ENCODE measurements at places on chromosomes 5 and 9. TPM values are rescaled to one million over a fixed set of nuclear protein-coding genes. Genes with fewer than 3 reads are reported as not detected.

ZNF300 gene
- total RNA-seq, result 7.7 TPM

PCSK1 gene
- total RNA-seq, result 4.6 TPM

MAP1B gene
- total RNA-seq, result 35.8 TPM

DRD1 gene
- total RNA-seq, result not detected

SLC6A3 gene
- not detected for total RNA-seq

ZFP37 gene
- total RNA-seq, result 6.0 TPM

ARL14EPL gene
- 0.20 TPM for total RNA-seq

MEF2C gene
- total RNA-seq, result 32.1 TPM

NOXA1 gene
- not detected for total RNA-seq

DNA sequence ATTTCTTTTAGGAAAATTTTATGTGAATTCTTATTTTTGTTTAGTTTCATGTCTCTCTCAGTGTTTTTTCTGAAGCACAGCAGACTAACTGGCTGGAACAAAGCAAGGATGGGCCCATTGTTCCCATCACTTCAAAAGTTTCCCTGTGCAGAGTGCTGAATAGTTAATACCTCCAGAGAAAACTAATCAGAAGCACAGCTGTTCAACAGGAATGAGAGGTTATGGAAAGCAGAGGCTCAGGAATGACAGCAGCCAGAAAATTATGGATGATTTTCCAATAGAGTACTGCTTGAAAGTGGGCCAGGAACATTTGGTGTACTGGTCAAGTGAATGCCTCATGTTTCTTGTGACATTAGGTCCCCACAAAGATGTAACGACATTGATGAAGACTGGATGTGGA lies 173.0 kb upstream of the TARS1 start:
- no peak for DNase-seq

GRCh38 chr5:77893225-77893860 lies 117.2 kb upstream of the TBCA start:
- peak; percentile 98 for DNase-seq

- DNase-seq, result no peak
Measured at GRCh38 chr9:31119890-31120454, 1264.5 kb upstream of the ACO1 start.

- no peak for DNase-seq
Measured at GRCh38 chr5:169339869-169340268, 38.9 kb upstream of the SLIT3 start.

DNA sequence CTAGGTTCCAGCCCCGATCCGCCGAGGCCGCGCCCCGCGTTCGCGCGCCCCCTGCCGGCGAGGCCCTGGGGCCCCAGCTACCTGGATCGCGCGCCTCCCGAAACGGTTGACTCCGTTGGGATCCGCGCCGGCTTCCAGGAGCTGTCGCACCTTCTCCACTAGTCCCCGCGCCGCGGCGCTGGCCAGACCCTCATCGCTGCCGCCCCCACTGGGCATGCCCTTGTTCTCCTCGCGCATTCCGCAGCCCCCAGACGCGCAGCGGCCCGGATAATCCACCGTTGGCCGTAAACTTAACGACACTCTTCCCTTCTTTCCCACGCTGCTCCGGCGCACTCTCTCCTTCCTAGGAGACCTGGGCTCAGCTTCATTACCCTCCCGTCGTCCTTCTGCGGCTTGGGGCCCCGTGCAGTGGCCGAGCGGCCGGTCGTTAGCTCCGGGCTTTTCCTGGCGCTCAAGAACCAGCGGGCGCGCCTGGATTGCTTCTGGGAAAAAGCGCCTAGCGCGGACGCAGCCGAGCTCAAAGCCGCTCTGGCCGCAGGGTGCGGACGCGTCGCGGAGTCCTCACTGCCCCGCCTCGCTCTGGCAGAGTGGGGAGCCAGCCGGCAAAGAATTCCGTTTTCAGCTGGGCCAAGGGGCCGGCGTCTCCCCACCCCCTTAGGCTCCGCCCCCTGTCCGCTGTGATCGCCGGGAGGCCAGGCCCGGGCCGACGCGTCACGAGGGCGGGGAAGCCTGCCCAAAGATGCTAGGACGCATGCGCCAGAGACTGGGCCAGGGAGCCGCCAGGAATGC lies at the start of gene CDKN2B:
CDKN2B (minus strand) TSS at position 589 of the 789 bp plus-strand sequence; CDS start at position 237, 352 bp downstream.
- DNase-seq, result peak; percentile 95

- peak; percentile 12 for DNase-seq
Measured at GRCh38 chr9:74953235-74953751, 581 bp upstream of the C9orf40 start.

GRCh38 chr5:150778088-150778516 lies 455 bp upstream of the SMIM3 start:
- DNase-seq, result peak; percentile 47

DNA sequence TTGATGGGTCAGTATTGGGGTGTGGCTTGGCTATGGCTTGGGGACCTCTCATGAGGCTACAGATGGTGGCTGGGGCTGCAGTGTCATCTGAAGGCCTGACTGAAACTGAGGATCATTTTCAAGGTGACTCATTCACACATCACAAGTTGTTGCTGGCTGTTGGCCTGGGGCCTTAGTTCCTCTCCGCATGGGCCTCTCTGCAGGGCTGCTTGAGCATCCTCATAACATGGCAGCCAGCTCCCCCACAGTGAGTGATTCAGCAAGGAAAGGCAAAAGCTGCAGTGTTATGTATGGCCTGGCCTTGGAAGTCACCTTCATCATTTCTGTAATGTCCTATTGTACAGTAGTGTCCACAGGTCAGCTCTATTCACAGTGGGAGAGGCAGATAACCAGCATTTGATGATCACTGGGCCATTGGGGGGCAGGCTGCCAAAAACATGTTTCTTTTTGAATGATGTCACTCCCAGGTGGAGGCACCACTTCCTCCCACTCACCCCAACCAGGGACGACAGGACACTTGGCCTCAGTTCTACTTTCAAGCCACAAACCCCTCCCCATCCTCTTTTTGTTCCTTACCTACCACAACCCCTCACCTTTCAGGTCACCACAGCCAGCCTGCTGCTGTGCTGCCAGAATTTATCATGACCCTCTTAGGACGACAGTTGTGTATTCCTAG lies 14.4 kb downstream of the FGD3 start:
- DNase-seq, result no peak

DNA sequence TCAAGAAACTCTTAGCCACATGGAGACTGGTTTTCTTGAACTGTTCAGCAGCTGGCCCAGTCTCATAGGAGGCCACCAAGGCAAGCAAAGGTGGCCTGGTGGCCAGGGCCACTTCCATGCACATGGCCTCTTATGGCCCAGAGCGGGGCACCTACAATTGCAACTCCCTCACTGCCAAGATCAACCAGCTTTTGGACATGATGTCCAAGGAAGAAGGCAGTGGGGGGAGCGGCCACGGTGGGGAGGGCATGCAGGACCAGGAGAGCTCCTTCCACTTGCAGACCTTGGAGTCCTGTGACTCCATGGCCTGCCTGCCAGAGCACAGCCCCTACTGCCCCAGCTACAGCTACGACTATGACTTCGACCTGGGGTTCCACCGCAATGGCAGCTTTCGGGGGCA lies 398.9 kb upstream of the PTPRD start:
- no peak for DNase-seq

DNA sequence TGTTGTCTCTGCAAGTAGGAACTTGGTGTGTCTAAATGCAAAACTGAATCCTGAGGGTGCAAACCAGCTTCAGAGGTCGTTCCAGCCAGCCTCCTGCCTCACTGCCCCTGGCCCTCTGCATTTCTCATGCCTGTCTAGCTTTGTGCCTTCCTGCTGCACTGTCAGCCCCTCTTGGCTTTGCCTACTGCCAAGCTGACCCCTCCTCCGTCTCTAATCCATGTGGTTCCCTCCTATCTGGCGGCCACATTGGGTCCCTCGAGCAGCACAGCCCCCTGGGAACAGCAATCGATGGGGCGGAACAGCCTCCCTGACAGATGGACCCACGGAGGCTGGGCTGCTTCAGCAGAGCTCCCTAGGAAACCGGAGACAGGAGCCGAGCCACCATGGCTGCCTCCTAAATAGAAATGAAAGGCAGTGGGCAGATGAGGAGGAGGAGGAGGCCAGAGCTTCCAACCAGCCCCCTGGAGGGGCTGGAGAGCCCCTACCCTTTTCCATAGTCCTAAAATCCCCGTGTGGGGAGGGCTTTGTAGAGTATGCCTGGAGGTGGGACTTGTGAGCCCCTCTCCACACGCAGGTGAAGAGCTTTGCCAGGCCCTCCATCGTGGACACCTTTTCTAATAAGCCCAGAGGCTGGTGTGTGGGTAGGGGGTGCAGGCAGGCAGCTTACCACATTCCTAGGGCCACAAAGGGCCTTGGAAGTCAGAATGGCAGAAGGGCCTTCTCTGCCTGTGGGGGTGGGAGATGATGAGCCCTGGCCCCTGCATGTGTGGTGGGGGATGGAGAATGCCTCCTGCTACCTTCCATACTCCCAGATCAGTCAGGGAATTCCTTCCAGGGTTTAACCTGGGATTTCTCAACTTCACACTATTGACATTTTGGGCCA lies 9.2 kb upstream of the CXXC5 start:
- no peak for DNase-seq

GRCh38 chr5:166906991-166907713 lies 1384.3 kb upstream of the WWC1 start:
- DNase-seq, result peak; percentile 8

DNA sequence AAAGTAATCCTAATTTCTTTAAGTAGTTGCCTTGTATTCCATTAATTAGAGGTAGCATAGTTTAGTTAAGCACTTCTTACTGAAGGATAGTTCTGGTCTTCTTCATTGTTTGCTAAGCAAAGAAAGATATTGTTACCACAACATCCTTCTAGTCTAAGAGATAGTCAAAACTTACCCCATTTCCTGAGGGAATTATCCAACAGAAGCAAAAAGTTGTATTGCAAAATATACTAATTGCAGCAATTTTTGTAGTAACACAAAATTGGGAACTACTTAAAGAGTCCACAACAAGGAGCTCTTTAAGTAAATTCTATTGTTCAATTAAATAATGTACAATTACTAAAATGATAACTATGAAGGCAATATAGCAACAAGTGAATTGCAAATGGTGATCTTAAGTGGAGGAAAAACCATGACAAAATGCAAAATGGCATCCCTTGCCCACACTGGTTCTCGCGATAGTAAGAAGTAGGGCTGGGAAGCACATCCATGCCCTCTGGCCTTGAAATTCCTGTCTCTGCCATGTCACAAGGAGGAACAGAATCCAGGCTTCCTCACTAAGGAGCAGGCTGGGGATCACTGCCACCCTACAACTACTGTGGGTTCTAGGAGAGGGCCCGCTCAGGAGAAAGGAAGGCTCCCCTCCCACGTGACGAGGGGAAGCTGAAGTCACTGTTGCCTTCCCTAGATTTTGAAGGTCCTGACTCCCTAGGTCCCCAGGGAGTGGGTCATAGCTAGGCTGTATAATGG lies 23.3 kb upstream of the MEGF9 start:
- DNase-seq, result no peak

GRCh38 chr5:176692839-176693476 lies 45.7 kb downstream of the TSPAN17 start:
- DNase-seq, result no peak

DNA sequence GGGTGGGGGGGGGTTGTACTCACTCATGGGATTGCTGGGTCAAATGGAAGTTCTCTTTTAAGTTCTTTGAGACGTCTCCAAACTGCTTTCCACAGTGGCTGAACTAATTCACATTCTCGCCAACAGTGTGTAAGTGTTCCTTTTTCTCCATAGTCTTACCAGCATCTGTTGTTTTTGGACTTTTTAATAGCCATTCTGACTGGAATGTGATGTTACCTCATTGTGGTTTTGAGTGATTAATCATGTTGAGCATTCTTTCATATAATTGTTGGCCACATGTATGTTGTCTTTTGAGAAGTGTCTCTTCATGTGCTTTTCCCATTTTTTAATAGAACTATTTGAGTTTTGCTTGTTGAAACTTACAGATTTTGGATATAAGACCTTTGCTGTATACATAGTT lies 94.9 kb upstream of the PLPPR1 start:
- DNase-seq, result peak; percentile 15

DNA sequence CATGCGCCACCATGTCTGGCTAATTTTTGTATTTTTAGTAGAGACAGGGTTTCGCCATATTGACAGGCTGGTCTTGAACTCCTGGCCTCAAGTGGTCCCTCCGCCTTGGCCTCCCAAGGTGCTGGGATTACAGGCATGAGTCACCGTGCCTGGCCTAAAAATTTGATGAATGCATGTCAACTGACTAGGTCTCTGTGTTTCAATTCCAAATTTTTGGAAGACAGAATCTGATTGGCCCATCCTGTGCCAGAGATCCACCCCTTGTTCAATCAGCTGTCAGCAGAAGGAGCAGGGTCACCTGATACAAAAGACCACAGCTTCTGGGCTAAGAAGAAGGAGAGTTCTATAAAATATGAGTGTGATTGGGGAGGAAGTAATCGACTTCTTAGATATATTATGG lies 43.5 kb upstream of the COL15A1 start:
- no peak for DNase-seq

GRCh38 chr5:168481330-168481788 lies 4.9 kb upstream of the RARS1 start:
- DNase-seq, result no peak

DNA sequence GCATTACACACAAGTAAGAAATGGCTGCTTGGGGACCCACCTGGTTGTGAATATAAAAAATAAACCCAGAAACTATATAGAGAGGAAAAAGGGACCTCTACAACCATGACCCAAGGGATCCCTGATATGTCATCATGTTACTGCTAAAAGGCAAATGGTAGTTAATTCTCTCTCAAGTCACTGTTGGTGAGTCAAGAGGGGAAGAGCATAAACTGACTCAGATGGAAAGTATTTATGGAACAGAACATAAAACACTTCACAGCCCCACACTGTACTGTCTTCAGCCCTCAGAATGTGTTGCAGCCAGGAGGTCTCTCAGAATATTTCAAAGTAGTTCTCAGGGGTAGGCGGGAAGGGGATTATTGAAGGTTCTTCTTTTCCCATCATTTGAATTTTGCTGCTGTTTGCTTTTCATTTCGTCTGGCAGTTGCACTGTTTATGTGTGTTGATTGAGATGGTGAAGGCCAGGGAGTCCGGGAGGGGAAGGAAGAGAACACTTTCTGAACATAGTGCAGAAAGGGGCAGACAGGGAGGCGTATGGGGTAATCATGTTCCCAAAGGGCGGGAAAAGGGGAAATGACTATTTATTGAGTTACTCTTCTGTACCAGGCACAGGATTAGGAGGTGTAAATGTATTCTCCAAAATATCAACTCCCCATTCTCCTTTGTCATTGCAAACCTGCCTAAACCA lies 85.5 kb downstream of the TEK start:
- DNase-seq, result peak; percentile 76

DNA sequence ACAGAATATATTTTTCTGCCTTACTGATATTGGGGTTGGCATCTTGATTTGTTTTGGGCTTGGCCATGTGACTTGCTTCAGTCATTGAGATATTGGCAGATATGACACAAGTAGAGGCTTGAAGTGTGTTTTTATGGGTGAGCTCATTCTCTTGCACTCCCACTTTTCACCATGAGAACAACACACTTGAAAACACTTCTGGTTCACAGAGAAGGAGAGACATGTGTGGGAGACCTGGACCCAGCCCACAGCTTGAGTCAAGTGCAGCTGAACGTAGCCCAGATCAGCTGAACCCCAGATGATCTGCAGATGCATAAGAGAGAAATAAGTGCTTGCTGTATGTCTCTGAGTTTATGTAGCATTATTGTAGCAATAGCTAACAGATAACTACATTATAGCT lies 155.4 kb downstream of the SEMA6A start:
- no peak for DNase-seq
